Gastroesophageal sphincter (tissue), 4 donors: ENCODE measurements at places on chromosomes 3 and 15. TPM values are rescaled to one million over a fixed set of nuclear protein-coding genes. Genes with fewer than 3 reads are reported as not detected.
A peak's percentile ranks its signal among the peaks of the same experiment; 100 is the strongest.

GRCh38 chr3:66797889-66798560 lies 200.1 kb upstream of the KBTBD8 start:
- no peaks in the 10 kb centered on the region for H3K36me3 ChIP-seq
- H3K27ac ChIP-seq = no peak overlapping the region
- peaks cover 6% of the 10 kb centered on the region for H3K4me1 ChIP-seq
- peak overlapping the region; percentile 29 for H3K4me3 ChIP-seq

The FOXL2 gene
- total RNA-seq = not detected

The IGDCC3 gene
- not detected for total RNA-seq

DNA sequence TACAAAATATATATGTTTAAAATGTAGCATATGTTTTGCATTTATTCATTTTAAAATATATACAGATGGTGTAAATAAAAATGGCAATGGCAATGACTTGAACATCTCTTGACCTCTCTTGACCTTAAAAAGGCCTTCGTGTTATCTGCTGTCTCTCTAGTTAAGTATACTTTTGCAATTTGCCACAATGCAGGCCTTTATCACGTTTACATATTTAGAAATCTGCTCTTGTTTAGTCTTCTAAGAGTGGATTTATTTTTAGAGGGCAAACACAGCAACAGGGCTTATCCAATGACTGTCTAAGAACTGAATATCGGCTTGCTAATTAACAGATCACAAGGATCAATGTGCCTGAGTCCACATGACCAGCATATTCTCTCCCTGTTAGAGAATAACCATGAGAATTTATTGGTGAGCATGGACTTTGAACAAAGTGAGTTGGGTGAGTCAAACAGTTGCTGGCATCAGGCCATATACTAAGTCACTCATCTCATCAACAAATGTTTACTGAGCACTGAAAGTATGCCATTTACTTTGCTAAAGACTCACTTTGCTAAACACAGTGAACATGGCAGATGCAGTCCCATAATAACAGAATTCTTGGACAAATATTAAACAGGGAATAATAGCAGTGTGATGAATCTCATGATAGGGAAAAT lies 48.2 kb downstream of the MDFIC2 start:
- H3K4me3 ChIP-seq = no peak overlapping the region
- no peaks in the 10 kb centered on the region for H3K36me3 ChIP-seq
- no peak for ATAC-seq

DNA sequence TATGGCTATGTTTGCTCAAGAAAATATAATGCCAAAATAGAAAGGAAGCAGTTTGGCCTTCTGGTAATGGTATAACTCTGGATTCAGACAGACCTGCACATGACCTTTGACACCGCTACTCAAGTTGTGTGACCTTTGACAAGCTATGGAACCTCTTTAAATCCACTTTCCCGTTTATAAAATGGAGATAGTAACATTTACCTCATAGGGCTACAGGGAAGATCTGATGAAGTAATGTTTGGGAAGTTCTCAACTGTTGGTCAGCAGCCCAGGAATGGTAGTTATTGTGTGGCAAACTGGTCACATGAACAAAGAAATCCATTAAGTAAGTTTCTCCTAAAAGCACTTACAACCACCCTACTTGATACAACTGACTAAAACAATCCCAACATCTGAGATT lies 95.1 kb upstream of the PHLDB2 start:
- no peaks in the 10 kb centered on the region for H3K36me3 ChIP-seq
- peak; percentile 64 for ATAC-seq
- H3K27ac ChIP-seq = peak overlapping the region; percentile 87
- H3K27me3 ChIP-seq = no peaks in the 10 kb centered on the region
- peaks cover 21% of the 10 kb centered on the region for H3K4me1 ChIP-seq
- no peak overlapping the region for H3K4me3 ChIP-seq

DNA sequence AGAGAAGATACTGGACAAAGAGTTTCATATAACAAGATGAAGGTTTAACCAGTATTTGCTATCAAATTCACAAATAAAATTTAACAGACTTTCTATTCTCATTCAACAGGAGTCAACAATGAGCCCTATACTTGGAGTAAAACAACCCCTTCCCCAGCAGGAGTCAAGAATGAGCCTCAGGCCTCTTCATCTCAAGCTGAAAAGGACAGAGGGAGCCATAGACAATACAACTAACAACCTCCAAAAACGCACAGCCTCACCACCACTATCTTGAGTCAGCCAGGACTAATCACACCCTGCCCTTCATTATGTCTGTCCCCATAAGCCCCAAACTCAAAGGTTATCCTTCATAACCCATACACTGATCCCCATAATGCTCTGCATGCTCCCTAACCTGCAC lies 36.4 kb downstream of the ETFA start:
- H3K4me1 ChIP-seq = no peaks in the 10 kb centered on the region
- no peaks in the 10 kb centered on the region for H3K27me3 ChIP-seq
- ATAC-seq = no peak

- no peaks in the 10 kb centered on the region for H3K36me3 ChIP-seq
- no peak for ATAC-seq
- H3K27me3 ChIP-seq = no peaks in the 10 kb centered on the region
- peak overlapping the region; percentile 69 for H3K27ac ChIP-seq
- H3K4me3 ChIP-seq = no peak overlapping the region
Measured at GRCh38 chr15:39127151-39127790, 453.6 kb upstream of the THBS1 start.
